Esophagus muscularis mucosa (tissue), 4 donors: ENCODE measurements at places on chromosomes 6 and 20. TPM values are rescaled to one million over a fixed set of nuclear protein-coding genes. Genes with fewer than 3 reads are reported as not detected.

DNA sequence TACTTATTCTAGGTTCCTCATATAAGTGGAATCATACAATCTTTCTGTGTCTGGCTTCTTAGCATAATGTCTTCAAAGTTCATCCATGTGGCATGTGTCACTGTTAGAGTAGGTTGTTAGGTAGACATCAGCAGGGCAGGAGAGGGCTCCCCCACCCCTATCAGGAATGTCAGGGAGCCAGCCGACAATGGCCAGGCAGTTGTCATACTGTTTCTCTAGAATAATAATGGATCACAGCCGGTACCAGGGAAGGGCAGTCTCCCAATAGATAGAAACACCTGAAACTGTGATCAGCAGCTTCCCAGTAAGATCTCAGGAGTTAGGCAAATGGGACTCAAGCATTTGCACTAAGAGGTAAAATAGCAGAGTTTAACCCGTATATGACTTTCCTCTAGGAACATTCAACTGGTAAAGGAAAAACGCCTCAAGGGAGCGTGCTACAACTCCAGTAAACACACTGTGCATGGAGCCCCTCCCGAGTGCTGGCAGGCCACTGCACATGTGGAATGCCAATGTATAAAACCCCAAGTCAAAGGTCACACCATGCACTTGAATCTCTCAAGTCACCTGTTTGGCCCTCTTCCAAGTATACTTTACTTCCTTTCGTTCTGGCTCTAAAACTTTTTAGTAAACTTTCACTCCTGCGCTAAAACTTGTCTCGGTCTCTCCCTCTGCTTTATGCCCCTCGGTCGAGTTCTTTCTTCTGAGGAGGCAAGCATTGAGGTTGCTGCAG, 29.8 kb upstream of the SIRT5 start:
- no peak overlapping the region for H3K4me3 ChIP-seq
- H3K36me3 ChIP-seq = no peaks in the 10 kb centered on the region
- no peak overlapping the region for H3K27ac ChIP-seq
- no peaks in the 10 kb centered on the region for H3K27me3 ChIP-seq
- no peak for DNase-seq

GRCh38 chr6:159833997-159834603, 34.0 kb downstream of the PNLDC1 start:
- no peaks in the 10 kb centered on the region for H3K36me3 ChIP-seq
- no peaks in the 10 kb centered on the region for H3K27me3 ChIP-seq
- no peak overlapping the region for H3K4me3 ChIP-seq
- DNase-seq = no peak
- no peak overlapping the region for H3K27ac ChIP-seq
- no peaks in the 10 kb centered on the region for H3K4me1 ChIP-seq

DNA sequence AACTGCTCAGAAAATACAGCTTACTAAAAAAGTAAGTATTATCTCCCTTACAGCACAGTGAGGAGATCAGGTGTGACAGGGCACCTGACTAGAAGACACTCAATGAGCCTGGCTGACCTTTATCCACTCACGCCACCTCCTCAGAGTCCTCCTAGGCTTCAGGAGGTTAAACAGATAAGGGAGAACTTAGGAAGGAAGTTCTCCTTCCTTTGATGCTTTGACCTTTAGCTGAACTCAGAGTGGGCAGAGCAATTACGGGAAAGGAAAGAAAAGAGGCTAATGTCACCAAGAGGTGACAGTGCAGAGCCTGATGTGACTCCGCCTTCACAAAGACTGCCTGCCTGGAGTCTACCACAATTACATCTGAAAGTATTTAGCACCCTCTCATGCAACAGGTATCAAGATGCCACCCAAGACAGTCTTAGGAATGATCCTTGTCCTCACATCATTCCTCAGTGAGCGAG, 36.7 kb downstream of the MAN1A1 start:
- no peaks in the 10 kb centered on the region for H3K27me3 ChIP-seq
- peaks cover 28% of the 10 kb centered on the region for H3K4me1 ChIP-seq
- H3K27ac ChIP-seq = no peak overlapping the region
- no peak for DNase-seq

DNA sequence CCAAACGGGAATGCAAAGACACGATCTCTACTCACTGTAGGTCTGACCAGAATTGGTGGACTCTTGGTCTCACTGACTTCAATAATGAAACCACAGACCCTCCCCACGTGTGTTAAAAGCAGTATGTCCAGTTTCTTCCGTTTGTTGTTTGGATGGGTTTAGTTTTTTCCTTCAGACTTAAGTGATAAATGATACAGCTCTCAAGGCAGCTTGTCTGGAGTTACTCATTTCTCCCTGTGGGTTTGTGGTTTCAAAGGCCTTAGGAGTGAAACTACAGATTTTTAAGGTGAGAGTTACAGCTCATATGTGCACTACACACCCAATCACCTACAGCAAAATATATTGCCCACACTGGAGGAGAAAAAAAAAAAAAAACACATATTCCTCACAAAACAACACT, 86.7 kb upstream of the STMND1 start:
- H3K4me3 ChIP-seq = no peak overlapping the region
- peak; percentile 3 for DNase-seq
- H3K4me1 ChIP-seq = peaks cover 19% of the 10 kb centered on the region
- H3K27ac ChIP-seq = no peak overlapping the region
- no peaks in the 10 kb centered on the region for H3K36me3 ChIP-seq

The SUMO4 gene
- total RNA-seq = 2.1 TPM

DNA sequence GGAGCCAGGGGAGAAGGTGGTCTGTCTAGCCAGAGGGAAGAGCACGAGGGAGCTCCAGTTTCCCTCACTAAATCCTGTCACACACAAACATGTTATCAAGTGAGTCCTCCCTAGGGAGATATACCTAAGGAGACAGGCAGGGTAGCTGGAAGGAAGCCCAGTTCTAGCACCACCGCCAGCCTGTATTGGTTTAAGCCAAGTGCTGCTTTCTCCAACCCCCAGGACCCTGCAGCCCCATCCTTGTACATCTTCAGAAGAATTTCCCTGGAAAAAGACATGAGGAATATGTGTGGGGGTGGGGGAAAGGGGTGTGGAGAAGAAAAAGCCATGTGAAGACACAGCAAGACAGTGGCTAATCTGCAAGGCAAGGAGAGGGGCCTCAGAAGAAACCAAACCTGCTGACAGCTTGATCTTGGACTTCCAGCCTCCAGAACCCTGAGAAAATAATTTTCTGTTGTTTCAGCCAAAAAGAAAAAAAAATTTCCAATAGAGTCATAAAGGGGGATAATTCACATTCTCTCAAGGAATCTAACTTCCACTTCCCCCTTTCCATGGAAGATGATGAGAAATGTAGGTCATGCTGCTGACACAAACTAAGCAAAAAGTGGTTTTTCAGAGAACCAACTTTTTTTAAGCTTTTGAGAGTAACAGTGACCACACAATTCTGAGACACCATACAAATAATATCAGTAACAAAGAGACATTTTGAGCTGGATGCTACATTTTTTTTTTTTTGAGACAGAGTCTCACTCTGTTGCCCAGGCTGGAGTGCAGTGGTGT, 103.2 kb upstream of the PRDM1 start:
- H3K27ac ChIP-seq = no peak overlapping the region
- peaks cover 20% of the 10 kb centered on the region for H3K27me3 ChIP-seq
- peaks cover 6% of the 10 kb centered on the region for H3K4me1 ChIP-seq
- DNase-seq = no peak
- H3K36me3 ChIP-seq = no peaks in the 10 kb centered on the region

- H3K4me3 ChIP-seq = peak overlapping the region; percentile 37
- peak overlapping the region; percentile 92 for H3K27ac ChIP-seq
- no peaks in the 10 kb centered on the region for H3K27me3 ChIP-seq
- H3K36me3 ChIP-seq = peaks cover 7% of the 10 kb centered on the region
- no peak for DNase-seq
Observed at GRCh38 chr6:35048631-35049083, 92.5 kb downstream of the TCP11 start.

GRCh38 chr20:62755817-62756724, 40.2 kb upstream of the MRGBP start:
- no peak for DNase-seq
- H3K36me3 ChIP-seq = no peaks in the 10 kb centered on the region
- no peaks in the 10 kb centered on the region for H3K4me1 ChIP-seq
- H3K27ac ChIP-seq = no peak overlapping the region
- H3K4me3 ChIP-seq = no peak overlapping the region

The CGA gene
- not detected for total RNA-seq

DNA sequence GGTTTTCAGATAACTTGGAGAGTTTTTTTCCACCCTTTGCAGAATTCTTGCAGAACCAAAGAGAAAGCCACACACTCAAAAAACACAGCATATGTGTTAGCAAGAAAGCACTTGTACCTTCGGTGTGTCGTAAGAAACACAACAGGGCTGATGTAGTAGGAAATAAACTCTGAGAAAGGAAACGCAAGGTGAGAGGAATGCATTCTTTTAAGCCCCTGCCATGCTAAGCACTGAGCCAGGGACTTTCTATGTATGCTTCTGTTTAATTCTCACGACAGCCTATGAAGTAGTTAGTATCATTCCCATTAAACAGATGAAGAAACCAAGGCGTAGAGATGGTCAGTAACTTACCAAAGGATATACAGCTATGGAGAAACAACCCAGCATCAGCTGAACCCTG, 23.1 kb downstream of the NEDD9 start:
- no peaks in the 10 kb centered on the region for H3K27me3 ChIP-seq
- peaks cover 66% of the 10 kb centered on the region for H3K4me1 ChIP-seq
- no peak overlapping the region for H3K27ac ChIP-seq
- H3K4me3 ChIP-seq = no peak overlapping the region
- DNase-seq = no peak

GRCh38 chr6:157756708-157757429, 66.2 kb upstream of the SNX9 start:
- H3K36me3 ChIP-seq = no peaks in the 10 kb centered on the region
- peak overlapping the region; percentile 34 for H3K4me3 ChIP-seq
- H3K4me1 ChIP-seq = peaks cover 18% of the 10 kb centered on the region
- DNase-seq = peak; percentile 98

The SMIM13 gene
- total RNA-seq = 12.5 TPM

The MCM9 gene
- total RNA-seq = 18.1 TPM

DNA sequence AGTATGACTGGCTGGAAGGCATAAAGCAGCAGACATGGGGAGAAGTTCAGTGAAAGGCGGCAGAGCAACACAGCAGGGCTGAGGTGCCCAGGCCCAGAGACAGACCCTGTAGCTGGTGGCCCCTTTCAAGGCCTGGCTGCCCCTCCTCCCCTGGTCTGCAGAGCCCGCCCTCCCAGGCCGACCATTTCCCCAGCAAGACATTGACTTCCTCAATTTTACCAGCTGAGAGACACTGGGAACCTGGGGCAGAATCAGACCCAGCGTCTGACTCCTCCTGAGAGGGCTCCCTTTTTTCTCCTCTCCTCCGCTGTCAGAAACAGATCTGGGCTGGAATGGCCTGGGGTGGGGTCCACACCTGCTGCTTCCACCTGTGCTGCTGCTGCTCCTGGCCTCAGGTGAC, at the start of gene TREML4:
TREML4 (plus strand) TSS at position 254 of the 400 bp plus-strand sequence; CDS start at position 333, 79 bp downstream.
- no peak within 1 kb of the TSS for H3K27ac ChIP-seq
- DNase-seq = no peak
- H3K27me3 ChIP-seq = peaks cover 13% of the 10 kb centered on the region
- H3K4me1 ChIP-seq = no peaks in the 10 kb centered on the region
- H3K4me3 ChIP-seq = no peak within 1 kb of the TSS

The TFAP2D gene
- total RNA-seq = not detected

The EFCAB8 gene
- not detected for total RNA-seq

DNA sequence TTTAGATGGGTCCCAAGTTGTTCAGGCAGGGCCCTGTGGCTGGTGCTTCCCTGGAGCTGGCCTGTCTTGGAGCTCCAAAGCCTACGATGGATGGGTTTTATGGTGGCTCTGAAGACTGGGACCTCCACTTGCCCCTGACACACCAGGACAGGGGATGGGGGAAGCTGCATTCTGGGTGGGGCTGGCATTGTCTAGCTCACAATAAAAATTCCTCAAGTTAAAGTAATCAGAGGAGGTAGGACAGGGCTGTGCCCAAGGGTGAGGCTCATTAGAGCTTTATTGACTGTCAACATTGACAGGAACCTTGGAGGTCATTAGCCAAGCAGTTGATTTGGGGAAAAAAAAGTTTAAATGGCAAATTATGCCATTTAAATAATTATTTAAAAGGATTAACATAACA, 35.7 kb downstream of the TFAP2C start:
- H3K36me3 ChIP-seq = no peaks in the 10 kb centered on the region
- DNase-seq = no peak
- no peak overlapping the region for H3K27ac ChIP-seq

GRCh38 chr20:7695635-7696034, 244.6 kb downstream of the HAO1 start:
- H3K4me3 ChIP-seq = no peak overlapping the region
- H3K27ac ChIP-seq = no peak overlapping the region
- H3K27me3 ChIP-seq = no peaks in the 10 kb centered on the region
- no peak for DNase-seq

DNA sequence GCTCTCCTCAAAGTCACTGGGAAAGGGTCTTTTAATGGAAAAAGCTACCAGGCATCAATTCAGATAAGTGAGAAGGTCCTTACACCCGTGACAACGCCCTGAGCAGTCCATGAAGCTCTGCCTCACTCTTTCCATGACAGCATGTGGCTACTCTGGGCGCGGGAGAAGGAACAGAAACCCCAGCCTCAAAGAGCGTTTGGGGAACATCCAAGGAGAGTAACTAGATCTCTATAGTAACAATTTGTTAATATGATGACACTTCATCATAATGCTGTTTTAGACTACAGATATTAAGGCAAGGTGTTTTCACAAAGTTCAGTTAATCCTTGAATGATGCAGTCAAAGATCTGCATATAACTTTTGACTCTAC, 55.2 kb downstream of the KIF6 start:
- H3K4me1 ChIP-seq = peaks cover 25% of the 10 kb centered on the region
- peak overlapping the region; percentile 55 for H3K27ac ChIP-seq
- H3K4me3 ChIP-seq = no peak overlapping the region
- H3K36me3 ChIP-seq = no peaks in the 10 kb centered on the region
- no peak for DNase-seq

The ECT2L gene
- 0.19 TPM for total RNA-seq

DNA sequence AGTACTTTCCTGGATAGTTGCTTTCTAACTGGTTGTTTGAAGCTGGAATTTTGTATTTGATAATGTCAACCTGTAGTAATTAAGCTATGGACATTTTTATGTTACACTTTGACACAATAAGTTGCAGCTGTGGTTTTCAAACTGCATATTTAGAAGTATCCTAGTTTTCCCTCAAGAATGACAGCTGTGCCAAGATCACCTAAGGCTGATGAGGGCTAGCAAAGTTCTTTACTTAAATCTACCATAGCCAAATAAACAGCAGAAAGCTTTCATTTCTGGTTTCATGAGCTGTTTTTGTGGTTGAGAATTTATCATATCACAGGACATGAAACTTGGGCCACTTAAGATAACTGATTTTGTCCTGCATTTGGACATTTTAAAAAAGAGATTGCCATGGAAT, 30.6 kb downstream of the FAM229B start:
- no peak overlapping the region for H3K4me3 ChIP-seq
- no peaks in the 10 kb centered on the region for H3K27me3 ChIP-seq

The MYB gene
- total RNA-seq = 0.29 TPM

The ELOVL4 gene
- 3.7 TPM for total RNA-seq

- no peaks in the 10 kb centered on the region for H3K4me1 ChIP-seq
- no peak overlapping the region for H3K4me3 ChIP-seq
- DNase-seq = no peak
Observed at GRCh38 chr6:69038841-69039240, 403.8 kb downstream of the ADGRB3 start.
